ENCODE measurements at places on chromosomes 7 and 10. TPM values are rescaled to one million over a fixed set of nuclear protein-coding genes. Genes with fewer than 3 reads are reported as not detected.

The GNGT1 gene
- not detected for total RNA-seq

The H2AZ2 gene
- 137 TPM for total RNA-seq

The CALHM2 gene
- total RNA-seq: 22.6 TPM

The NME8 gene
- not detected for total RNA-seq

The SMKR1 gene
- total RNA-seq: 0.20 TPM

The MYH16 gene
- total RNA-seq: not detected

The UNC5B gene
- total RNA-seq: 38.6 TPM

The PODXL gene
- total RNA-seq: 1.6 TPM

The HOXA7 gene
- total RNA-seq: 0.13 TPM

The GATA3 gene
- not detected for total RNA-seq

The C10orf53 gene
- total RNA-seq: not detected

The TDRD1 gene
- total RNA-seq: 0.13 TPM

The SHH gene
- not detected for total RNA-seq

The TMEM213 gene
- total RNA-seq: not detected

The REPIN1 gene
- 43.4 TPM for total RNA-seq

The SPDYE5 gene
- total RNA-seq: not detected

The LRRC18 gene
- not detected for total RNA-seq

The CYP2C19 gene
- total RNA-seq: not detected

The PTPRN2 gene
- total RNA-seq: 0.26 TPM

The CCDC172 gene
- not detected for total RNA-seq

The PRLHR gene
- total RNA-seq: not detected

The HTR7 gene
- 21.2 TPM for total RNA-seq

The TRIL gene
- 1.8 TPM for total RNA-seq

The CCL26 gene
- total RNA-seq: 1.8 TPM

The HPS6 gene
- 34.6 TPM for total RNA-seq

The COX15 gene
- total RNA-seq: 36.1 TPM

The PALD1 gene
- total RNA-seq: 0.40 TPM

The ANKRD61 gene
- 0.13 TPM for total RNA-seq

The MICU1 gene
- 54.5 TPM for total RNA-seq

The SND1 gene
- 212 TPM for total RNA-seq

The NEBL gene
- total RNA-seq: not detected

The CPXM2 gene
- 114 TPM for total RNA-seq

The BET1 gene
- total RNA-seq: 23.6 TPM

The SEC61A2 gene
- 10.6 TPM for total RNA-seq

The BAZ1B gene
- 52.7 TPM for total RNA-seq

The GPR37 gene
- total RNA-seq: 1.5 TPM

The PALS2 gene
- total RNA-seq: 22.5 TPM

The NODAL gene
- not detected for total RNA-seq

The FEZF1 gene
- not detected for total RNA-seq

Data from smooth muscle cell of the pulmonary artery (primary cell).